ENCODE measurements at places on chromosomes 7 and 10.

GRCh38 chr10:17386616-17387075, 67.7 kb downstream of the ST8SIA6 start:
- no peak for DNase-seq

- DNase-seq = no peak
Measured at GRCh38 chr7:35474100-35474499, 220.2 kb upstream of the TBX20 start.

- DNase-seq = no peak
Measured at GRCh38 chr7:55240418-55241142, 124.6 kb upstream of the LANCL2 start.

DNA sequence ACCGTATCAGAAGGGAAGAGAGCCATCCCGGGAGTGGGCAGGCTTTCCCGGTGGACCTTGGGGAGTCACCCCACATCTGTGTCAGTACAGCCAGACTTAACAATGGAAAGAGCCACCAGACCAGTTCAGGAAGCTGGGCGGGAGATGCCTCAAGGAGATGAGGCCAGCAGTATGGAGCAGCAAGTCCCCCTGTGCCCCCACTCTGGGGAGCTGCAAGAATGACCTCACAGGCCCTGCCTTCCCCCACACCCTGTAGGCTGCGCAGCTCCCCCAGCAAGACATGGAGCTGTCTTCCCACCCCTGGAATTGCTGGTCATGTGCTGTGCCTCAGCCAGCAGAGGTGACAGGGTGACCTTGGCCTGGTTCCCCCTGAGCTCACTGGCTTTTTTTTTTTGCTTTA, 76.8 kb upstream of the INSIG1 start:
- DNase-seq = no peak

DNA sequence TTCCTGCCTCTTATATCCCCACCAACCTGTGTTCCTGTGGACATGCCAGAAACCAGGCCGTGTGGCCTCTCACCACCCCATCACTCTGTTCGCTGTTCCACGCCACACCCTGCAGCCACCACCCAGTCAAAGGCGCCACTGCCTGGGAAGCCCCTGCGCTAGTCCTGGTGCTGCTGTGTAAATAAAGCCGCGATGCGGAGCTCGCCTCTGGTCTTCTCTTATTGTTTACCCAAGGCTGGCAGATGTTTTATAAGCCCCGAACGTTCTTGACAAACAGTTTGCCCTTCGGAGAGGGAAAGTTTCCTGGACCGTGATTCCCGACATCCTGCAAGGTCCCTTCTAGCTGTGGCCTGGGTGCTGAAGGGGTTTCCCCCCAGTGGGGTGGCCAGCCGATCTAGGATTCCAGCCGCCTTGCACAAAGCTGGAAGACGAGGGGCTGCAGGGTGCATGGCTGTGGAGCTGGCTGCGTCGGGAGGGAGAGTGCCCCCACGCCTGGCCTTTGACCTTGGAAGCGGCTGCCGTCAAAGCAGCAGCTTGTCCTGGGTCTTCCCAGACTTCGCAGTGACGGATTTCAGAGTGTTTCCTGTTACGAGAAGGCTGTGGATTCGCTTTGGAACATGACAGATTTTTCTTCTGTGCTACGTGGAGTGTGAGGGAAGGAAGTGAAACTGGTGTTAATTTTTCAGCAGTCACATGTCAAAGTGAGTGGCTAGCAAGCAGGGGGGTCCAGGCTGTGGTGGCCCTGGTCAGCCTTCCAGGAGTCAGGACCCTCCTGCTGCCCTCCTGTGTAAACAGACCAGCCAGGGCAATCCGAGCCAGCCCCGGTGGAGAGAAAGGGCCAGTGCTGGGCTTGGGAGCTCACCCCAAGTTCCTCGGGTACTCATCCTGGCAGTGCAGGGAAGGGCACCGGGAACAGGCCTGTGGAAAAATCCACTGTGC, 61.6 kb downstream of the LHPP start:
- no peak for DNase-seq

DNA sequence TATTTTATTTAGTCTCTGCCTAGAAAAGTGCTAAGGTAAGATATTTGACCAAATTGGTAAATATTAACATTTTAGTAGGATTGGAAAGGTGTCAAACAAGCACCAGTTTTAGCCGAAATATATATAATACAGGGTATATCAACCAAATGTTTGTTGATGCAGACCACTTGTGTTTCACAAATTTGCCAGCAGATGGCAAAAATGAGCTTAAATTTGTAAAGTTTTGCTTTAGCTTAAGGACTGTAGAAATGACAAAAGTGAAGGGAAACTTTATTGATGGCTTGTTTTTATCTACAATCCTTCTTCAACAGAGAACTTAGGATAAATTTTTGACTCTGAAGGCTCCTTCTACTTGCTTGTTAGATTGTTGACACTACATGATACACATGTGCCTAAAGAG, 4.8 kb upstream of the POLR1F start:
- DNase-seq = peak; percentile 36

GRCh38 chr10:112461029-112461887, 14.2 kb downstream of the VTI1A start:
- DNase-seq = peak; percentile 62

DNA sequence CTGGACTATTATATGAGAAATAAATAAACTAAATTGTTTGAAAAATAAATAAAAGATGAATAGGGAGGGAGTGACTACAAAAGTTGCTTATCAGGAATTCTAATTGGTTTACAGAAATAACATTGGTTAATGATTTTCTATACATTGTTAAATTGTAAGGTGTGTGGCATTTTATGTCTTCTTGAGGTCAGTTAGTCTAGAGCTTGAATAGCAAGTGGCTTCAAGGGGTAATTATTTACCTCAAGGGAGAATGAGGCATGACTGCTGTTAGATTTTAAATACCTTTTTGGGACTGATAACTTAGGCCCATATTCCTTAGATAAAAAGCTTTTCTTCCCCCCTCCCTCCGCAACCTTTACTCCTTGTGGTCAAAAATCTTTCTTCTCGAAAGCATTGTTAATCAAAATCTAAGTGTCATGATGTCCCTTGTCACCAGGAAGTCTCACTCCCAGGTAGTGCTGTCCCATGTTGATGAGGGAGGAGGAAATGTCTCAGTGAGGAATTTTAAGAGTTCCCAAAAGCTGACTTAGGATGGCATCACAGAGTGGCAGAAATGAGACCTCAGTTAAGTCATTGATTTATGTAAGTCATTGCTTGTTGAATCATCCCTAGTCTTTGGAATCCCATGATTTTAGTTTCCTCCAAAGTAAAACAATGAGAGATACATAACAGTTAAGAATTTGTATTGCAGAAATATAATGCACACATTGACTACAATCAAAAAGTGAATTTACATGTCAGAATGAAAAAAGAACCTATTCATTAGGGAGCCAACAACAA, 71.5 kb downstream of the MAPK8 start:
- DNase-seq = no peak

All from activated CD4-positive, alpha-beta T cell treated with anti-CD3 and anti-CD28 coated beads, Interleukin-2, Interleukin-6, amounts not matched to agents 100 ng/mL and 50 ng/mL, durations not matched to agents 16 hours and 8 hours (primary cell).